ENCODE measurements at places on chromosomes 5 and 9.

- no peak for DNase-seq
These were observed 455.9 kb downstream of the EBF1 start for GRCh38 chr5:158643840-158644239.

DNA sequence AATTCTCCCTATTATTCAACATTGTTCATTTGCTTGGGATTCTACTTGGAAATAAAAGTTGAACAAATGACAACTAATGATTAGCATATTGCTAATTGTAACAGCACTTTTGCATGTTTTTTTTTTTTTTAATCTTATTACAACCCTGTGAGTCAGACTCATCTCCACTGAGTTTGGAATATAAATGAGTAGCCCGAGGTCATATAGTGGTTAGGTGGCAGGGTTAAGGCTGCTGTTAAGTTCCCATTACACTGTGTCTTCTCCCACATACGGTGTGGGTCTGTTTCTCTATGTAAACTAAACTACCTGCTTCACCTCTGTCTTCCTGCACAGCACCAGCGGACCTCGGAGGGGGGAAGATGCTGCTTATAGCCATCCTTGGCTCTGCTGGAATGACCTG is 92.4 kb downstream of the EQTN start:
- DNase-seq, result no peak

DNA sequence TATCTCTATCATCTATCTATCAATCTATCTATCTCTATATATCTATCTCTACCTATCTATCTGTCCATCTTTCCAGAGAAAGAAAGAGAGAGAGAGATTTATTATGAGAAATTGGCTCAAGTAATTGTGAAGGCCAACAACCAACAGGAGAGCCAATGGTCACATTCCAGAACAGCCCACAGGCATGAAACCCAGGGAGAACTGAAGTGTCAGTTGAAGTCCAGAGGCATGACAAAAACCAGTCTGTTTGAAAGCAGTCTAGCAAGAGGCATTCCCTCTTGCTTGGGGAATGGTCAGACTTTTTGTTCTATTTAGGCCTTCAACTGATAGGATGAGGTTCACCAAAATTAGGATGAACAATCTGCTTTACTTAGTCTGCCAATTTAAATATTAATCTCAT is 87.6 kb upstream of the PLCXD3 start:
- DNase-seq, result no peak

- no peak for DNase-seq
These were observed 677.3 kb upstream of the FTMT start for GRCh38 chr5:121174351-121174750.

DNA sequence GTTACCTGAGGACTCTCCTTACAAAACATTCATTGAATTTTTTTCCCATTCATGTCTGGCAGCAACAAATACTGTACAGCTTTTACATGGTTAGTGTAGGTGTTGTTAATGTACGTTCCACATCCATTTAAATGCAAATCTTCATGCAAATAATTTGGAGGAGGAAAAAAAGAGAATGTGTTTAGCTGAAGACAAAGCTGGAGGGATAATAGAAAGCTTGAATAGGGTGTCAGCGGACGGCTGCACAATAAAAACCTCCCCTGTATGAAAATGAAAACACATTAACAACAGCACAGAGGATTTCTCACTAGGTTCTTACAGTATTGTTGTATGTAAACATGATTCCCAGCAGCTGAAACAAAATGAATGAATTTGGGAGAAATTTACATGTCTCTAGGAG is 231.5 kb downstream of the ZNF608 start:
- DNase-seq, result no peak

GRCh38 chr5:68342693-68343092 is 127.1 kb downstream of the PIK3R1 start:
- DNase-seq, result no peak

DNA sequence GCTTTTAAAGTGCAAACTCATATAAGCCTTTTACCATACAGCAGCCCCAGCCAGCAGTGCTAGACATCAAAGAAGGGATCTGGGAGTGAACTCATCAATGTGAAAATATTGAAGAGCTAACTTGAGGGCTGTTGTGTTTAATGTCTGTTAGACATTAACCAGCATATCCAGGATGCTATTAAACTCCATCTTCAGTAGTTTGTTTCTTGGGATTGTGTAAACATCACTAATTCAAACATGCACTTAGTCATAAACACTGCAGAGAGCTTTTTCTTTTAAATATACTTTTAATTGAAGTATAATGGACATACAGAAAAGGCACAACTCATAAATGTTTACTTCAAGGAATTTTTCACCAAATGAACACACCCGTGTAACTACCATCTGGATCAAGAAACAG is 81.8 kb downstream of the TMEM252 start:
- no peak for DNase-seq

DNA sequence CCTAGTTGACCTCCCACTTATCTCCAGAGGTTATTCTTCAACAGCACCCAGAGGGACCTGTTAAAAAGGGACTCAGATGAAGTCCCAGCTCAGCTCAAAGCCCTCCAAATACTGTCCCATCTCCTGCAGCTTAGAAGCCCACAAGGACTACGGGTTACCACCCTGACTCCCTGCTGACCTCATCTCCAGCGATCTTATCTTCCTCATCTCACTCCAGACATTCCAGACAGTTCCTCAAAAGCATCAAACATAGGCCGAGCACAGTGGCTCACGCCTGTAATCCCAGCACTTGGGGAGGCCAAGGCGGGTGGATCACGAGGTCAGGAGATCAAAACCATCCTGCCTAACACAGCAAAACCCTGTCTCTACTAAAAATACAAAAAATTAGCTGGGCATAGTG is 263.8 kb upstream of the TLE4 start:
- no peak for DNase-seq

DNA sequence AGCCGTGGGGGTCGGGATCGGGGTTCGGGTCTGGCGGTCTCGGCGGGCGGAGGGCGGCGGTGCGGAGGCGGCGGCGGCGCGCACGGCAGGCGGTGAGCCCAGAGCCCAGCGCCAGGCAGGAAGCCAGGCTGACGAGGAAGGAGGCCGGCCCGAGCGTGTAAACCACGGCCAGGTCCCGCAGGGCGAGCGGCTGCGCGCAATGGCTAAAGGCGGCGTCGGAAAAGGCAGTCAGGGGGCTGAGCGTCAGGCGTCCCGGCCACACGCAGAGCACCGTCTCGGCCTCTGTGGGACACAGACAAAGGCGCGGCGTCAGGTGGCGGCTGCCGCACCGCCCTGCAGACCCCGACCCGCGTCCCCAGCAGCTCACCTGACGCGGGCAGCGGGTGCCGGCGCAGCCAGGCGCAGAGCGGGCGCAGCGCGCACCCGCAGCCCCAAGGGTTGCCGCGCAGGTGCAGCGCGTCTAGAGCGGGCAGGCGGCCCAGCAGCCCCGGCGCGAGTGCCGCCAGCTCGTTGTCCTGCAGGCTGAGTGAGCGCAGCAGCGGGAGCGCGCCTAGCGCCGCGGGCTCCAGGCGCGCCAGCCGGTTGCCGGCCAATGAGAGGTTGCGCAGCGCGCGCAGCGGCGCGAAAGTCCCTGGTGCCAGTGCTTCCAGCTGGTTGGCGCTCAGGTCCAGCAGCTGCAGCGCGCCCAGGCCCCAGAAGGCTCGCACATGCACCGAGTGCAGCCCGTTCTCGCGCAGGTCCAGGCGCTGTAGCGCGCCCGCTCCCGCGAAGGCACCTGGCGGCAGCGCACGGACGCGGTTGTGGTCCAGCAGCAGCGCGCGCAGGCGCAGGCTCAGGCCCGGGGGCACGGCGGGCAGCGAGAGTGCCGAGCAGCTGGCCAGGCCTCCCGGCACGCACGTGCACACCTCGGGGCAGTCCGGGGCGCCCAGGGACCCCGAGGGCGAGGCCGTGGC is 671 bp downstream of the LRRC26 start:
- DNase-seq, result no peak

GRCh38 chr9:126689027-126689825 is 75.5 kb downstream of the LMX1B start:
- no peak for DNase-seq

GRCh38 chr9:92534674-92535073 is 1.1 kb downstream of the ECM2 start:
- peak; percentile 1 for DNase-seq

GRCh38 chr9:115847216-115847615 is 306.4 kb upstream of the PAPPA start:
- no peak for DNase-seq

DNA sequence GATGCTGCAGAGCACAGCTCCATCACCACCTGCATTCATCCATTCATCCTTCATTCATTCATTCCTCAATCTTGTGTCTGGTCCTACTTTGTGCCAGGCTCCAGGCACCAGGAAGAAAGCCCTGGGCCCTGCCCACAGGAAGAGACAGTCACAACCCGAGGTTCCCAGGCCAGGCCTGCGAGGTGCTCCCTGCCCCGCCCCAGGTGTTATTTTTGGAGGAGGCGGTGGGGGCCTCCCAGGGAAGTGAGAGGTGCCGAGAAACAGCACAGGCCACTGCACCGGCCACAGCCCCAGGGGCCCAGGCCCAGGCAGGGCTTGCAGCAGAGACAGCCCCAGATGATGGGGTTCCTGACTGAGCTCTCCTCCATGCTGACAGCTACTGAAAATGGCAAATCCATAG is 33.4 kb downstream of the VAV2 start:
- DNase-seq, result no peak

DNA sequence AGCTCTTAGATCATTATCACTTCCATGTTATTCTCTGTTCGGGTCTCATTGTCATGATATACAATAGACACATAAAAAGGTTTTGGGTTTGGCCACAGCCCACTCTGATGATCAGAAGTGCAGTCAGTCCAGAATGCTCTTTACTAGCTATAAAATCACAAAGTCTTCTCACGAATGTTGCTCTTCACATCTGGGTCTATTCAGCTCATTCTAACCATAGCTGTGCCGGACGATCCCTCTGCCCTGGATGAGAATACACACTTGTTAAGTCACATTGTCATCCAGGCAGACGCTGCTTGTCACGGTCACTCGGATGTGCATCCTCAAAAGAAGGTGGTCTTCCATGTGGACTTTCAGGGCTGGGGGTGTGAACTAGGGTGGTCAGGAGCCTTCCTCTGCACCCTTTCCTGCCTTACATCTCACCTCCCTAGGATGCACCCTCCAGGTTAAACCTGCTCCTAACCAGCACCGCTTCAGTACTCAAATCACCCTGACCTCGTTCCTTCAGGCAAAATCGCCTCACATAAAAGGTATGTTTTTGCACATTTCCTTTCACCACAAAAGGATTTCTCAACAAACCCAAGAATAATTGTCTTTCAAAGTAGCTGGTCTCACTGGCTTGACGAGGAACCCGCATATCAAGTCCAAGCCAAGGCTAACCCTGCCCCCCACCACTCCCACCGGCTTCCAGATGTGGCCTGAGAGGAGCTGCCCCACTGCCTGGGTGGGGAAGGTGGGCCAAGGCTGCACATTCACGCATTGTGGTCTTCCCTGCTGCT is 21.9 kb downstream of the ANKH start:
- no peak for DNase-seq
